Right lung (tissue), 10 donors: ENCODE measurements at places on chromosomes 11 and 22. TPM values are rescaled to one million over a fixed set of nuclear protein-coding genes. Genes with fewer than 3 reads are reported as not detected.
A peak's percentile ranks its signal among the peaks of the same experiment; 100 is the strongest.

Gene TRIM22
- 19.7 TPM for polyA plus RNA-seq

Gene SPTBN2
- 8.2 TPM for polyA plus RNA-seq

Gene LYVE1
- 134 TPM for polyA plus RNA-seq

Gene C1QTNF5
- 36.0 TPM for polyA plus RNA-seq

Gene PNPLA5
- polyA plus RNA-seq, result not detected

Gene FAM180B
- polyA plus RNA-seq, result 0.30 TPM

Gene B4GALNT4
- polyA plus RNA-seq, result 40.1 TPM

Gene TM7SF2
- polyA plus RNA-seq, result 23.5 TPM

DNA sequence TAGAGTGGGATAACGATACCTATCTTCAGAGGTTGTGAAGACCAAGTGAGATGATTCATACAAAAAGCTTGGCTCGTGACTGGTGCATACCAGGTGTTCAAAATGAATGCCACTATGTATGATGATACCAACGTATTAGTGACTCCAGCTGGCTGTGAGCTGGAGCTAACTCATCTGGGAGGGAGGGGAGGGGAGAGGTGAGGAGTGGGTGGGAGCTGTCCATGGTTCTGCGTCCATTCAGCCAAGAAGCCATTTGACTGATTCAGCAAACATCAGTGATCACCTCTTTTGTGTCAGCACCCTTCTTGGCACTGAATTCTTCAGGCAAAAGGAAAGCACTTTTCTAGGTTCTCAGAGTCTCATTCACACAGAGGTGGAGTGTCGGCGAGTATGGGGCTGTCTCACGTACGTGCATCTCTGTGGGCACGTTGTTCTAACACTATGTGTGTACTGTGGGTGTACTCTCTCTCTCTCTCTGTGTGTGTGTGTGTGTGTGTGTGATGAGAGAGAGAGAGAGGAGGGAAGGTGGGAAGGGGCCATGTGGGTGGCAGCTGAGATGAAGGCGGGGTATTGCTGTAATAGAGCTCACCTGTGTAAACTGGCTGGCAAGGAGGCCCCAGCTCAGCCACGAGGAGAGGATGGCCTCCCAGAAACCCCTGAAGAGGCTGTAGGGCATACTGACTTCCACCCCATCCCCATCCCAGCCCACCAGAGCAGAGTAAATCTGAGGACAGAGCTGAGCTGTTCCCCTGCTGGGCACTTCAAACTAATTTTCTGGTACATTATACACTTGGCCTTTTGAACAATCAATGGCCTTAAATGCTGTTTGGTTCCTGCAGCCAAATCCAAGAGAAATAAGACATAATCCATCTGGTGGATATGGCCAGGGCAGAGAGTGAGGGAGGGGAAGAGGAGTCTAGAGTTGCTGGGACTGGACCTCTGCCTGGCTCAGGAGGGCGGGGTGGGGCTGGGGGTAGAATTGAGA is 96.1 kb upstream of the THY1 start:
- DNase-seq, result peak; percentile 46

- DNase-seq, result no peak
These were observed 16.9 kb upstream of the KIRREL3 start for GRCh38 chr11:127017482-127017881.

DNA sequence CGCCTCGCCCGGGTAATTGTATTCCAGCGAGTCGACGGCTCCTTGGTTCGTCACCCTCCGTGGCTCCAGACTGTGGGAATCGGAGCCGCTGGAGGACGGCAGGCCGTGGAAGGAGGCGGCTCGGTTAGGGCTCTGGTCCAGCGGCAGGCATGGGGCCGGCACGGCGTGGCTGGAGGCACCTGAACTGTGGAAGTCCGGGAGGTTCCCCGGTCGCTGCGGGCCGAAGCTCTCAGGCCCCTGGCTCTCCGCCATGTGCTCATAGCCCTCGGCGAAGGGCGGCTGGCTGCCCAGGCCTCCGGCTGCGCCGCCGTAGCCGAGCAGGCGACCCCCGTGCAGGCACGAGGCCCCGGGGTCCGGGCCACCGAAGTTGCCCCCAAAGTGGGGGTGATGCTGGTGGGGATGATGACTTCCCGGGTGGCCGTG is 1.7 kb downstream of the MN1 start:
- no peak for DNase-seq

DNA sequence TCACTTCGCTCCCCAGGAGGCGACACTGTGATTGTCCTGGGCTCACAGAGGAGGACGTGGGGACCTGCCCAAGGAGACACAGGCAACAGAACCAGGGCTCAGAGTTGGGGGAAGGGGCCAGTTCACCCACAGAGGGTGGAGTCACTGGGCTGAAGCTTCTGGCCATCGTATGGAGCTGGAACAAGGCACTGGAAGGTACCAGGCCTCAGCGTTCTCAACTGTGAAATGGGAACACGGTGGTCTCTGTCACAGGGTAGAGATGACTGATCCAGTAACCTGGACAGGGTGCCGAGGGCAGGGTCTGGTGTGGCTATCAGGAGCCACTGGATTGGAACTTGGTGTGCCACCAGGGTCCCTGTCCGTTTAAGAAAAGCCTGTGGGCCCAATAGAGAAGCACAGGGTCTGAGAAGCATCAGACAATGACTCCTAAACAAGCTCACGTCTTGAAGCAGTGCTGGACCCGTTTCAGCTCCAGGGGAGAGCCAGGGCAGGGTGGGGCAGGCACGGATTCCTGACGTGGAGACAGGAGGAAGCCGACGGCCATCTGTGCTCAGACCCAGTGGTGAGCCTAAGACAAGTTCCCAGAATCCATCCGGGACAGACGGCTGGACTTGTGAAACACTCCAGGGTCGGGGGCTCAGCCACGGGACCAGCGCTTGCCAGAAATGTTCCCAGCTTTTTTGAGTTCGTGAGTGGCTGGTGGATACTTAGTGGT is 25.0 kb upstream of the KCNQ1OT1 start:
- no peak for DNase-seq

DNA sequence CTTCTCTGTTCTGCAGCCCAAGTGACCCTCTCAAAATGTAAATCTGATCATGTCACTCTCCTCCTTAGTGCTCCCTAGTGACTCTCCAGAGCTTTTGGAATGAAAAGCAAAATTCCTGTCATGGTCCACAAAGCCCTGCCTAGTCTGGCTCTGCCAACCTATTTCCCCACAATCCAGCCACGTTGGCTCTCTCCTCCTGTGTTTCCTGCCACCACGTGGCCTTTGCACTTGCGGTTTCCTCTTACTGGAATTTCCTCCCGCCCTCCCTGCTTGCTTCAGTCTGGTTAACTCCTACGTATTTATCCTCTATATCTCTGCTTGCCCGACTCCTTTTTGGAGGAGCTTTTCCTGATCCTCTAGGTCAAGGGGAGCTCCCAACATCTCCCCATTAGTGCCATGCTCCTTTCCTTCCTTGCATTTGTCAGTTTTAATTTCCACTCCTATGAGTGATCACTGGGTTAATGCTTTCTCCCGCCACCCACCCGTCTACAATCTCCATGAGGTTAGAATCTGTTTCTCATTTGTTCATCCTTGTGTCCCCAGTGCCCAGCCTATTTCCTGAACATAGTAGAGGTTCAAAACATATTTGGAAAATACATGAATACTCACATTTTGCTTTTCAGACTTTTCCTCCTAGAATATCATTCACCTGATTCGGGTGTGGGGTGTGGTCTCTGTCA is 11.5 kb downstream of the NNMT start:
- no peak for DNase-seq

- no peak for DNase-seq
These were observed 46.5 kb downstream of the CDPF1 start for GRCh38 chr22:46203601-46203980.

GRCh38 chr11:94107363-94107762 is 21.3 kb upstream of the PANX1 start:
- DNase-seq, result no peak

DNA sequence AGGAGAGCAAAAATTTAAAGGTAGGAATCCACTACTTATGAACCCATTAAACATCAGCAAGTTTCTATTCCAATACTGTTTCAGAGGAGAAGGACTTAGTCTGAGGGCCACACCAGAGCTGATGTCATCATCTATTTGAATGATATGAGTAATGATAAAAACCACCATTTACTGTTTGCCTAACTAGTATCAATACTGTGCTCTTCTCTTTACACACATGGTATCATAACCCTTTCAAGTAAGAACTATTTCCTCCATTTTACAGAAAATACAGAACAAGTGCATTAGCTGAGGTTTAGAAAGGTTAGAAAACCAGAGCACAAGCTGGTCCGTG is 651.3 kb upstream of the KIRREL3 start:
- no peak for DNase-seq

DNA sequence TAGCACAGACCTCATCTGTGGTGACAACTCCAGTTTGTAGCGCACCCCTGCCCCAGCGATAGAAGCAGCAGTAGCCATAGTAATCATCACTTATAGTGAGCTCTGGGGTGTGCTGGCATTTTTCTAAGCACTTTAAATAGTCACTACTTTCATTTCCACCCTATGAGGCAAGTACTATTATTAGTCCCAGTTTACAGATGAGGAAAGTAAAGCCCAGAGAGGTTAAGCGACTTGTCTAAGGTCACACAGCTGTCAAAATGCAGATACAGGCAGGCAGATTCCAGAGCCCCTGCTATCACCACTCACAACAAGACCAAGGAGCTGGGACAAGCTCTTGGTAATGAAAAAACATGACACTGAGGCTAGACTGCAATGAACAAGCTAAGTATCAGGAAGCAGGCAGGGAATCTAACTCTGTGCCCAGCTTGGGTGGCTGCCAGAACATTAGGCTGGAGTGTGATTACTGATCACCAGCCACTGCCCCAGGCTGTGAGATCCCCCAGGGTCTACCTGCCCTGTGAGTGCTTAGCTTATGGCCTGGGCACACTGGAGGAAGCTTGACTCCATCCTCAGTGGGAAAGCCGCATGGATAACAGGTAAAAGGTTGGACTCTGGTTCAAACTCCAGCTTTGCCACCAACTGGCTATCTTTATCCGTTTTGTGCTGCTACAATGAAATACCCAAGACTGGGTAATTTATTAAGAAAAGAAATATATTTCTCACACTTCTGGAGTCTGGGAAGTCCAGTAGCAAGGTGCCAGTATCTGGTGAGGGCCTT is 561.1 kb downstream of the MN1 start:
- DNase-seq, result no peak
